ENCODE measurements at places on chromosomes 3 and 15.

DNA sequence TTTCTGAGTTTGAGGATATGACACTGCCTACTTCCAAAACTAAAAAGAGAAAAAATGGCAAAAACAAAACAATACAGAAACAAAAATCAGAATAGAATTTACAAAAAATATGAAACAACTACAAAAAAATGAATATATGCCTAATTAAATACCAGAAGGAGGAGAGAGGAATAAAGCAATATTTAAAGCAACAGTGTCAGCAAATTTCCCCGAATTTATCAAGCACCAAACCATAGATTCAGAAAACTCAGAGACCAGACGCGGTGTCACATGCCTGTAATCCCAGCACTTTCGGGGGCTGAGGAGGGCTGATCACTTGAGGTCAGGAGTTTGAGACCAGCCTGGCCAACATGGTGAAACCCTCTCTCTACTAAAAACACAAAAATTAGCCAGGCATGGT is 1360.9 kb downstream of the SI start:
- DNase-seq, result no peak

DNA sequence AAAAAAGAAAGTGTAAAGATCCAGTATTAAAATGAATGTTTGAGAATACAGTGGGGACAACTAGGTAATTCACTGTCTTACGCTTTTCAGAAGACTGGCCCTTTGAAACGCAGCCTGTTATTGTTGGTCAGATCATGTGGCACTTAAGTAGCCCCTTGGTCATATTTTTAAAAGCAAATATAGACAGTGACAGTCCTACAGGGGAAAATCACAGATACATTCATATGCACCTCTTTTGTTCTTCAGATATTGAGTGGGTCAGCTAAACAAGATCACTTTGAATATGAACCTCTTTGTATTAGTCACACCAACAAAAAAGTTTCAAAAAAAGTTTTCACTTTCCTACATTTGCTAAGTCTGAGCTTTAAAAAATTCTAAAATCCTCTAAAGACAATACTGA is 36.0 kb downstream of the TIGIT start:
- DNase-seq, result no peak

DNA sequence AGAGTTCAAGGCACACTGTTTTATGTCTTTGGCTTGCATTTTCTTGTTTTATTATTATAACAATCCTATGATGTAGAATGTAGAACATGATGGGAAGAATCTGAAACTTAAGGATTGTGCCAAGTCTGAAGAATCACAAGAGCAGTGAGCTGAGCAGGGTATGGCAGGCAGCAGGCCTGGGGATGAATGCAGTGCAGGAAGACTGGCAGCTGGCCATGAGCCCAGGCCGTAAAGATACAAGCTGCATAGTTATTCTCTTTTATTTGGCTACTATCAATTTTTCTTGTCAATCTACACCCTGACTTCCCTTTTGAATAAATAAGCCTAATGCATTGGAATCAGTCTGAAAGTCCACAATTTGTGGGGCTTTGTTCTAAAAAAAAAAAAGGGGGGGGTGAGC is 89.6 kb upstream of the ARPP21 start:
- no peak for DNase-seq

GRCh38 chr3:108500728-108501127 is 9.7 kb downstream of the MYH15 start:
- no peak for DNase-seq

DNA sequence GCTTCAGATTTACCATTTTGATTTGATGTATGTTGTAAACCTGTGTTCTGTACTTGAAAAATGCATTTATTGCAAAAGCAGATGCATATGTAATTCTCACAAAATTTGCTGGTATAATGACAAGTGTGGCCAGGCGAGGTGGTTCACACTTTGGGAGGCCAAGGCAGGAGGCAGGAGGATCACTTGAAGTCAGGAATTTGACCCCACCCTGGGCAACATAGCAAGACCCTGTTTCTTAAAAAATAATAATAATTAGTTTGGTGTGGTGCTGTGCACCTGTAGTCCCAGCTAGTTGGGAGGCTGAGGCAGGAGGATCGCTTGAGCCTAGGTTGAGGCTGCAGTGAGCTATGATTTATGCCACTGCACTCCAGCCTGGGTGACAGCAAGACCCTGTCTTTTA is 4.7 kb upstream of the HYKK start:
- DNase-seq, result no peak
